ENCODE measurements at places on chromosomes 4 and X.

GRCh38 chr4:81314897-81315470, 100.0 kb upstream of the PRKG2 start:
- DNase-seq: no peak

- DNase-seq: no peak
Measured at GRCh38 chr4:7584606-7585159, 150.0 kb upstream of the PSAPL1 start.

DNA sequence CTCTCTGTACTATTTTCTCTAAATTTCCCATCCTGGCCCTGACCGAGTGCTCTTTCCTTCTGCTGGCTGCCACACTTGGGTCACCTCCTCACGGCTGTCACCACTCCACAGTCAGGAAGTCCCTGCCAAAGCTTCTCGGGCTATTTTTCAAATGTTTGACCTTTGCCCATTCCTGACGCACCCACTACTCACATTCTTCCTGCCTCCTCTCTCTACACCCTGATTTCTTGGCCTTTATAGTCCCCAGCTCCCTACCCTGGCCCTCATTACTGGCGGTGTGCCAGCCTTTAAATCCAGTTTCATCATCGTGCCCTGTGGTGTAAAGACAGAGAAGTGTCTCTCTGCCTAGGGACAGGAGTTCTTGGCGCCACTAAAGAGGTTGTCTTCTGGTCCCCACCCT, 46.4 kb upstream of the GATB start:
- DNase-seq: no peak

GRCh38 chr4:168825975-168826374, 184.1 kb downstream of the CBR4 start:
- DNase-seq: no peak

Data from right renal cortex interstitium (tissue), 3 donors.